Activated CD4-positive, alpha-beta T cell treated with anti-CD3 and anti-CD28 coated beads, Interleukin-2, amount 10 ng/mL, durations not matched to agents 7 days and 5 days (primary cell): ENCODE measurements at places on chromosomes 2 and 18.

GRCh38 chr2:134408386-134408785 lies 154.5 kb downstream of the MGAT5 start:
- DNase-seq: no peak

GRCh38 chr2:127523269-127523939 lies 2.9 kb downstream of the IWS1 start:
- DNase-seq: no peak

- DNase-seq: no peak
Measured at GRCh38 chr18:72223733-72224132, 320.4 kb downstream of the CBLN2 start.

DNA sequence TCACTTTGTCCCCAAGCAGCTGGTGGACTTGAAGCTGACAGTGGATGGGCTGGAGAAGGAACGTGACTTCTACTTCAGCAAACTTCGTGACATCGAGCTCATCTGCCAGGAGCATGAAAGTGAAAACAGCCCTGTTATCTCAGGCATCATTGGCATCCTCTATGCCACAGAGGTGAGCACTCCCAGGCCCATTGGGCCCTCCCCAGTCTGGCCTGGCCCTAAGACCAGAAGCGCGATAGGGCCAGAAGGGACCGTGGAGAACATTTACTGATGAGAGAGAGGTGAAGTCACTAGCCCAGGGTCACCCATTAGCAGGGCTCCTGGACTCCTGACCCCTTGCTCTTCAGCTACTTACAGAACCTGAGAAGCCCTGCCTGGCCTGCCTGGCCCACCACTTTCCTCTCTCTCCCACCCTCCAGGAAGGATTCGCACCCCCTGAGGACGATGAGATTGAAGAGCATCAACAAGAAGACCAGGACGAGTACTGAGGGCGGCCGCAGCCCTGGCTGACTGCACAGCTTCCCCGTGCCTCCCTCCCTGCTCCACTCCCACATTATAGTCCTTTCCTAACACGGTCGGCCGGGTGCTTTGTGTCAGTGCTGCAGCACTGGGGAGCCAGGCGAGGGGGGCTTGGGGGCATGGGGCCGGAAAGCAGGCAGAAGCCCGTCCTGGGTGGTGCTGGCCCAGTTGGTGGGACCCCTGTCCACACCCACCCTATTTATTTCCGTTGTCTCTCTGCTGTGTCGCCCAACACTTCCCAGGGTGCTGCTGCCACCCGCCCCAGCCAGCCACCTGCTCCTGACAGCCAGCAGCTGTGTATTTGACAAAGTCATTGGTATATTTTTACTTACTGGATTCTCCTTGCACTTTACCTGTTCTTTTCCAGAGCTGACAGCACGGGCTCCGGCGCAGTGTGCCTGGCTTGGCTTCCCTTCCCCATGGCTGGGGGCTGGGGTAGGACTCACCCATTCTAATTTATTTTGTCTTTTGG lies 6.6 kb upstream of the TMEM214 start:
- no peak for DNase-seq

DNA sequence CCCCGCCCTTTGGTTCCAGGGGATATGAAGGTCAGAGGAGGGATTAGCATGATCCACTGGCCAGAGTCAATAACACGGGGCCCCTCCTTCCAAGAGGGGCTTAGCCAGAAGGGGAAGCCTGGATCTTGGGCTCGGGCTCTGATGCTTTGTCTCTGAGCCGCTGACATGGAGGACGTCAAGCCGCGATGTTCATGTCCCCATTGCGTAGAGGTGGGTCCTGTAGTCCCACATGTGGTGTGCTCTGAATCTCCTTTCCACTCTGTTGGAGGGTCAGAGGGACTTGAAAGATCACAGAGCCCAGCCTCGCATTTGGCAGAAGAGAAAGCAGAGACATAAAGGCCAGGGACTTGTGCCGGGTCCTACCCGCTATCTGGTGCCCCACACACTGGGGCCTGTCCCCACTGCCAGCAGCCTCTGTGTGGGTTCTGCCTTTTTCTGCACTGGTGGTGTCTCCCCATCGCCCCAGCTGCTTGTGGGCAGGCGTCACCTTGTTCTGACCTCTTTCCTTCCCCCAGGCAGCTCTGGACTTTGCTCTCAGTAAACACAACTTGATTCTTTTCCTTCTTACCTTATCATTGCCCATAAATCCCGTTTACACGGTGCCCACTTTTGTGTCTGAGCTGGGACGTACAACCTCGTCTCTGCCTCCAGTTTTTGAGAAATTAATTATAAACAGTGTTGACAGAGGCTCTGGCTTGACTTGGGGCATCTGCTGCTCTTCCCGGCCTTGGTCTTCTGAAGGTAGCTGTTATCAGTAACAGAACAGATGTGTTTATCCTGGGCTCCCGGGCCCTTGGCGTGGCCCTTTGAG lies 48.8 kb downstream of the SH3BP4 start:
- DNase-seq: no peak

GRCh38 chr2:31081492-31081891 lies 56.7 kb downstream of the GALNT14 start:
- DNase-seq: no peak

DNA sequence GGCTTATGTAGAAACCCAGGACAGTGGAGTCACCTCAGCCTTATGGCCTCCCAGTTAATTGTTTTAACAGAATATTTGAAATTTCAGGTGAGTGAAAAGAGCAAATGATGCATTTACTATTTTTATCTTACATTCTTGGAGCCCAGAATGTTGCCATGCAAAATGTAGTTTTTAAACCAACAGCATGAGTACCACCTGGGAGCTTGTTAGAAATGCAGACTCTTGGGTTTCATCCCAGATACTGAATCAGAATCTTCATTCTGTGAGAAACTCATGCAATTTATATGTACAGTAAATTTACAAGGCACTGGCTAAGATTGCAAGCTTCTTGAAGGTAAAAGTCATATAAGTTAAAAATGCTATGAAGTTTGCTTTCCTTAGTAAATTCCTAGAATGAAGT lies 654.5 kb upstream of the CDH2 start:
- no peak for DNase-seq
